ENCODE measurements at places on chromosomes 6 and 20. TPM values are rescaled to one million over a fixed set of nuclear protein-coding genes. Genes with fewer than 3 reads are reported as not detected.

- no peak for DNase-seq
Measured at GRCh38 chr6:151001387-151002056, 136.0 kb downstream of the MTHFD1L start.

Gene HLA-B
- 15.3 TPM for total RNA-seq

DNA sequence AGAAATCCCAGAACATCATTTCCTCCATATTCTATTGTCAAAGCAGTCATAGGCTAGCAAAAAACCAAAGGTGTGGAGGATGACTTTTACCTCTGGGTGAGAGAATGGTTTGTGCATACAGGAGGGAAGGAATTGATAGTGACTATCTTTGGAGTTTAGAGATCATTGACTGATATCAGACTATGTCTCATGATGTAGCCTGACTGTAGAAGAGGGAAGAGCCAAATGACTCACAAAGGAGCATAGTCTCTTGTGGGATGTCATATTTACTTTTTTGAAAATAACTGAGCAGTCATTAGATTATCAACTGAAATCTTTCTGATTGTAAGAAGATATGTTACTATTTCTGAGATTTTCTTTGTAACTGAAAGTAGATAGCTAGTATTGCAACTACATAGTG lies 158.5 kb downstream of the FLRT3 start:
- DNase-seq: no peak

GRCh38 chr6:113823916-113824315 lies 33.2 kb upstream of the MARCKS start:
- no peak for DNase-seq

GRCh38 chr6:96659084-96659845 lies 96.3 kb downstream of the FHL5 start:
- no peak for DNase-seq

- DNase-seq: no peak
Measured at GRCh38 chr20:40805592-40805991, 116.6 kb upstream of the MAFB start.

DNA sequence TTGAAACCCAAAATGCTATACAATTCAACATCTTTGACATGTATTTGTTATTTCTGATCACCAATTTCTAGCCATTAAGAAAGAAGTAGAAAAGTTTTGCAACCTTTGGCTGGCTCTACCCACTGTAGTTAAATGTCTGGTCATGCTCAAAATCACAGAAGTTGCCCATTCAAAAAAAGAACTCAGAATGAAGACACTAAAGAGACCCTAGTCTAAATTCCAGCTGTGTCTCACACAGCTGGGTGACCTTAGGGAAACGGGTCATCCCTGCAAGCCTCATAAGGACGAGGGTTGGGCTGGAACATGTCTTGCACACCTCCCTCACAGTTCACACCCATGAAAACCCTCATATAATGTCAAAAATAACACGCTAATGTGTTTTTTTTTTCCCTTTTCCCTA lies 10.3 kb downstream of the FOXQ1 start:
- no peak for DNase-seq

DNA sequence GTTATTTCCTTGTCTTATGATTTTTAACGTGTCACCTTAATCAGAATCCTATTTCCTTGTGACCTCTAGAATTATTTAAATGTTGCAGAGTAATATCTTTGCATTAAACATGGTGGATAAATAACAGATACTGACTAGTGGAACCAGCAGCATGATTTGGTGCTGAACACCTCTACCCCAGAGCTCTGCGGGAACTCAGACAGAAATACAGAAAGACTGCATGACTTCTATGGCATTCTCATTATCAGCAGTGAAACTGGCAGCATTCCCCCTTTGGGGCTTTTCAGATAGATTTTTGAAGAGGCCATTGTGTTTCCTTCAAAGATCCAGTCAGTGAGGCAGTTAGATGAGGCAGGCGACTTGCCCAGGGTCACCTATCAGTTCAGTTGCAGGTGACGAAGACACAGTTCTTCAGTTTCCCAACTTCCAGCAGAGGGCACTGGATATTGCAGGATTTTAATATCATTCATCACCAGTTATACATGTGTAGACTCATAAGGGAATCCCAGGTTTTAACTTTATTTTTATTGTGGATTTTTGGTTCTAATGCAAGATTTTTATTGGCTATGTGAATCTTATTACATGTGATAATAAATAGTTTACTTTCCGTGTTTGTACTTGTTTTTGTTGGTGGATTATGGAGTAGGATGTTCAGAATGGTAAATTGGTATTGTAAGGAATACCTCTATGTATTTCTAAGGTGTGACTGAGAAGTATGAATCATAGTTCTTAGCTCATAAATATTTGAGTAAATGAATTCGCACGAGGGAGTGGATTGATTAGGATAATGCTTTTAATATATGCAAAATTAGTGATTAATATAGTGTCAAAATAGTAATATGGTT lies 81.3 kb downstream of the AFDN start:
- peak; percentile 70 for DNase-seq

DNA sequence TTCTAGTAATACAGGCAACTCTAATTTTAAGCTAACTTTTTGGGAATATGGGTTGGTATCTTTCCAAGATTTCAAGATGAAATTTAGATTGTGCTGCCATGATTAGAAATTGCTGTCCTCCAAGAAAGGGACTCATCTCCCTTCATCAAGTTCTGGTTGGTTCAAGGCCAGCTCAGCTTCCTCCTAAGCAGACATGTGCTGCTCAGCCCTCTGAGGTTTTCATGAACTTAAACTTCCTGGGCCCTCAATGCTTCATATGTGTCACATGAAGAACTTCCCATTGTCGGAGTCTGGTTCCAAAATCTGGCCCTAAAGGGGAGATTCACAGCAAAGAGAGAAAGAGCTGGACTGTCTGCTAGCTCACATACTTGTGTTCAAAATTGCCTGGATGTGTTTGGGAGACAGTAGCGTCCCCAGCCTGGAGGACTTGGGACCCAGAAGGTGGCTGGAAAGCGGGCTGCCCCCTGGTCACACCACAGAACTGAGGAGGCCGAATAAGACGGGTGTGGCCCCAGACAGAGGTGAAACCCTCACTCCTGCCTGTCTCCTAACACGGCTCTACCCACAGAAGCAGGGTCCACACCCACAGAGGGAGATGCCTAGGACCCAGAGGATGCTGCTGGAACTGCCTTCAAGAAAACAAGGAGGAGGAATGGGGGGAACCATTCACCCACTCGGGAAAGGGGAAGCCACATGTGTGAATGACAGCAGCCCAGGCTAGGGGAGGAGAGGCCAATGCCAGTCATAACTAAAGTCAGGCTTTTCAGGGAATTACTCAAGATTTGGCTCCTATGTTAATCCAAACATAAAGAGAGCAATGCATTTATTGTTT lies 54.3 kb upstream of the GPR31 start:
- DNase-seq: no peak

DNA sequence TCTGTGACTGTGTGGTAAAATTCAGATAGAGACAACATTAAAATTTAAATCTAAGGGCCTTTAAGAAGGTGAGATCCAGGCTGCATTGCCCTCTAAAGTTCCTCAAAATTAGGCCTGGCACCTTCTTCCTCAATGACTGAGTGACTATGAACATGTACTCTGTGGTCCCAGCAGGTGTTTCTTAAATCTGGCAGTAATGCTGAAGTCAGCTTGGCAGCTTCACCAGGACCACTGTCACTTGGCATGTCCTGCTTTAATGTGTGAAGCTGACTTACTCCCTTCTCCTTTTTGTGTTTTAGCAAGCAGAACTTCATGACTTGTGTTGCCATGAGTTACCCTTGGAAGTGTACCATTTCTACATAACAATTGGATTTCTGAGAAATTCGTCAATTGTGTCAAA lies 141.7 kb downstream of the NKAIN2 start:
- no peak for DNase-seq

- peak; percentile 22 for DNase-seq
Measured at GRCh38 chr6:127484212-127484863, 25.1 kb upstream of the KIAA0408 start.

- DNase-seq: no peak
Measured at GRCh38 chr6:25354078-25354932, 75.1 kb downstream of the CARMIL1 start.

Gene MBOAT1
- total RNA-seq: 1.0 TPM

DNA sequence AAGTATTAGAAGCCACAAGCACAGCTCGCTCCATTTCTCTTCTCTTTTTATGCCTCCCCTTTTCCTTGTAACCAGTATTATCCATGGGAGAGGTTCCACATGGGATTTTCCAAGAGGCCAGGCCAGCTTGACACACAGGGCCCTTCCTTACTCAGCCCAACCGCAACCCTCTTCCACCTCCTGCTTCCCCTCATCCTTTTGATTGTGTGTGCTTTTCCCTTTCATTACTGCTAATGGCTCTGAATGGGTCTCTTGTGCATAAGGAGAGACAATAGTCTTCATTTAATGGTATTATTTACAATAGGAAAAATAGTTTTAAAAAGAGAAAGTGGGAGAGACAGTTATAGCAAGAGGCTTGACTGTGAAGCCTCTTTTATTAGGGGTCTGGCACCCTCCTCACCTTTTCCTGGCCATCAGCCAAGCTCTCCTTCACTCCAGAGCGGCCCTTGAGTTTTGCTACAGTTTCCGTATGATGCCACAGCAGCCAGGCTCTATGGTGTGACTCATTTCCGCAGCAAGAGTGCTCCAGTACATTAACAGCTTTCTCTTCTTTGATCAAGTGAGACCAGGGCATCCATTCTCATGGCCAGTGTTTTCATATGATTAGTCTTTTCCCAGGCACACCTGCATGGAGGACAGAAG lies 579.5 kb downstream of the TFAP2B start:
- DNase-seq: peak; percentile 55

DNA sequence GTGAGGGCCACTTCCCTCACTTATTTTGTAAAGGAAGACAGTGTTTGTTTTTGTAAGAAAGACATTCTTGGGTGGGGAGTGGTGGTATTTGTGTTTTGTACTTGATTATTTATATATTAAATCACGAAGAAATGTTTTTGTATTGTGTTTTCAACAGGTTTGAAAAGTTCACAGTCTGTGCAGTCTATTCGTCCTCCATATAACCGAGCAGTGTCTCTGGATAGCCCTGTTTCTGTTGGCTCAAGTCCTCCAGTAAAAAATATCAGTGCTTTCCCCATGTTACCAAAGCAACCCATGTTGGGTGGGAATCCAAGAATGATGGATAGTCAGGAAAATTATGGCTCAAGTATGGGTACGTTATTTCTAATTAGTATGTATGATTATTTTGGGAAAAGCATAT lies 137.2 kb downstream of the NCOA3 start:
- DNase-seq: no peak

DNA sequence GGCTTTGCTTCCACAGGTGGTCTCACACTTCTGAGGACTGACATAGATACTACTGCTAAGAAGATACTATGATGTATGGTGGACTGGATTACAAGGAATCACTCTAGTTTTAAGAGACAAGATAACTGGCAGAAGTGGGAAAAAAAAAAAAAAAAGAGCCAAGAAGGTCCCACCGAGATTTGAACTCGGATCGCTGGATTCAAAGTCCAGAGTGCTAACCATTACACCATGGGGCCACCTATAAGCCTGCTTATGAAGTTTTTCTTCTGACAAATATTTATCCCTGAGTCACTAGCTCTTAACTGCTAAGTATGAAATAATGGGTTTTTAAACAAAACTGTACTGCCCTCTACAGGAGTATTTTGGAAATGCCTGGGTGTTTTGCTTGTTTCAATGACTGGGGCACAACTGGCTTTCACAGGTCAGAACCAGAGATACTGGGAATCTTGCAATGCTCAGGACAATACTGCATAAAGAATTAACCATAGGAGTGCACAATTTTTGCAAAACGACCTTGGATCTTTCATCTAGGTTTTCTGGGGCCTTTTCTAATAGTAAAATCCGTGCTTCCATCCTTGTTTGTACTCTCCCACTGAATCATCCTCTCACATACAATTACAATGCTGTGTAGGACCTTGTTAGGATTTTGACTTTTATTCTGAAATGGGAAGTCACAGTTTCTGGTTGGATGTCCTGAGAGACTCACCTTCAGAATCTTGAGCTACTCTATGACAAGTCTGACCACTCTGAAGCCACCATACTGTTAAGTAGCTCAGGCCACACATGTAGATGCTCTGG lies 116.3 kb downstream of the OR2B2 start:
- DNase-seq: peak; percentile 99

DNA sequence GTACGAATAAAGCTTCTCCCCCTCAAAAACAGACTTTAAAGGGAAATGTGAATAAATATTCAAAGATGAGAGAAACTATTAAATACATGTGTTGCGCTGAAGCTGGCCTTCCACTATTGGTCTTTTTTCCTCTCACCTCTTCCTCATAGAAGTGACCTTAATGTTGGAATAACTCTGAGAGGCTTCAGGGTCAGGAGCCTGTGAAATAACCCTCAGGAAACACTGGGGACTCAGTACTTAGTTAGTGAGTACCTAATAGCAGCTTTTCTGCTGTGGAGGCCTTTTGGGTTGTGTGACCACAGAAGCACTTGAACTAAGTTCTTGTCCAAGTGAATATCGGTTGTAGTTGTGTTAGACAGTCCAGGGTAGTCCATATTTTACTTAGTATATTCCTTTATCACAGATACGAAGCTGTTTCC lies 799 bp upstream of the SHPRH start:
- peak; percentile 29 for DNase-seq

DNA sequence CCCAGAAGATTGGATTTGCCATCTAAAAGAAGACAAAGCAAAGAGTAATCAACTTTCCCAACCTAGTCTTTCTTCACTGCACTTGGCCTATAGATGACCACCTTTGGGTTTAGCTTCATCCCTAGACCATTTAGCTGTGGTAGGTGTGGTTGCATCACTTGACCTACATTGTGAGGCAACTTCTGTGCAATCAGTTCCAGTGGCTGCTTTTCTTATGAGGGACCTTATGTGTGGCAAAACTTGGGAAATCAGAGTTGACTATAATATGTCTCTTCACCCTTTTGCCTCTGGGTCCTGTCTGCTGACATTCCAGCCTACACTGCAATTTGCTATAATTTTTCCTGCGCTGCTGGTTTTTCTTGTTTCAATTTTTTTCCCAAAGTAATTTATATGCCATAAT lies 55.2 kb downstream of the PRDM13 start:
- DNase-seq: no peak

GRCh38 chr6:159646733-159647132 lies 46.3 kb downstream of the SOD2 start:
- no peak for DNase-seq
